ENCODE measurements at places on chromosomes 12 and 14.

- no peak for DNase-seq
These were observed 57.3 kb downstream of the DAD1 start for GRCh38 chr14:22531451-22532344.

- DNase-seq = no peak
These were observed 174.5 kb downstream of the KTN1 start for GRCh38 chr14:55754471-55754870.

- no peak for DNase-seq
These were observed 1.3 kb downstream of the RCOR1 start for GRCh38 chr14:102593825-102594137.

- no peak for DNase-seq
These were observed 20.9 kb upstream of the SCFD1 start for GRCh38 chr14:30600922-30601918.

DNA sequence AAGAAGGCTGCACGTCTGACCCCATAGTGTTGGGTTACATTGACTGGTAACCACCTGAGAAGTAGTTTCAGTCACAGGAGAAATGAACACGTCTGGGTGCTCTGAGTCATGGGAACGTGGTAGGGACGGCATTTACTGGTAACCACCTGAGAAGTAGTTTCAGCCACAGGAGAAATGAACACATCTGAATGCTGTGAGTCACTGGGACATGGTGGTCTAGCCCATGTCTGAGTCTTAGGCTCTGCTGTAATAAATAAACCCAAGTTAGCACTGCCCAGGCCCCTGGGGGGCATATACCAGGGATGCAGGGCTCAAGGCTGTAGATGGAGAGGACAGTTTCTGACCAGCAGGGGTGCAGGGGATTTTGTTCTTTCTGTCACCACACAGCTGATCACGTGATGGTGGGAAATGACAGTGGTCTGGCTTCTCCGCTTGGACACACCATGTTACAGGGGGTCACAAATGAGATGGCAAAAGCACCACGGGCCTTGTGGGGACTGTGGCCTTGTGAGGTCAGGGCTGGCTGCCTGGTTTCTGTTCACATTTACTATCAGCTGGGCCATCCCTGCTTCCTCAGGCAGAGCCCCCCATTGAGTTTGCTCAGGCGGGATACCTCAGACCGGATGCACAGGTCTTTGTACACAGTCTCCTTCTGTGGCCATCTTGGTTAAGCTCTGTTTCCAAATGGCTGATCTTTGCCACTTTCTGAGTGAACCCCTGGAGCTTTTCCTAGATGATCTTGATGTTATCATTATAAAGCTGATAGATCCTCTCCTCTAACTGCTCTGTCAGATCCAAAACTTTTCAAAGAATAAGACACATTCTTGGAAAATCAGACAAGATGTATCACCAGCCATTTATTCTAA is 9.8 kb upstream of the C12orf42 start:
- DNase-seq = peak; percentile 40

GRCh38 chr12:29309320-29309902 is 71.6 kb downstream of the ERGIC2 start:
- no peak for DNase-seq

- no peak for DNase-seq
These were observed 13.6 kb downstream of the EXOC3L4 start for GRCh38 chr14:103107941-103108748.

DNA sequence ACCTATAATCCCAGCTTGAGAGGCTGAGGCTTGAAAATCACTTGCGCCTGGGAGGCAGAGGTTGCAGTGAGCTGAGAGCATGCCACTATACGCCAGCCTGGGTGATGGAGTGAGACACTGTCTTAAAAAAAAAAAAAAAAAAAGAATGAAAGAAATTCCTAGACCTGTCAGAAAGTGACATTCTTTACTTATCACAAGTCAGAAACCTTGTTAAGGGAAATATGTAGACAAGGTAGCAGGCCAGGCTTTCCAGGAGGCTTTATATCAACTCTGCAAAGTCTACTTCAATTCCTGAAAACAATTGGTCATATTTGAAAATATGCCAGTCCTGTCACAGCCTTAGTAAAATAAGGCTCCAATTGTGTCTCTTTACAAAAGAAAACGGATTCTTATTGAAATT is 19.1 kb upstream of the MMP19 start:
- no peak for DNase-seq

GRCh38 chr12:109178532-109178931 is 62.1 kb downstream of the ACACB start:
- no peak for DNase-seq

- DNase-seq = no peak
These were observed 981 bp downstream of the FLVCR2 start for GRCh38 chr14:75579338-75579864.

- DNase-seq = no peak
These were observed 105.8 kb downstream of the PAH start for GRCh38 chr12:102811110-102811737.

- DNase-seq = peak; percentile 41
These were observed 127.1 kb downstream of the FIGNL2 start for GRCh38 chr12:51721282-51721940.

DNA sequence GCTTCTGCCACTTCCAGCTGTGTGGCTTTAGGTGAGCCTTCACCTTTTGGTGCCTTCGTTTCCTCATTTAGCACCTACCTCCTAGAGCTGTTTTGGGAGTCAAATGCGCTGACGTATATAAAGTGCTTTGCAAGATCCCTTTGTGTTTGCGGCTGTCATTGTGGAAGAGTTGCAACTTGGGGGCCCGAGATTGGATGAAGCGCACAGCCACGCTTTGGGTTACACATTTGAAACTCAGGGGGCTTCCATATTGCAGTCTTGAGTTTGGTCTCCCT is 636 bp upstream of the ARL6IP4 start:
- no peak for DNase-seq

DNA sequence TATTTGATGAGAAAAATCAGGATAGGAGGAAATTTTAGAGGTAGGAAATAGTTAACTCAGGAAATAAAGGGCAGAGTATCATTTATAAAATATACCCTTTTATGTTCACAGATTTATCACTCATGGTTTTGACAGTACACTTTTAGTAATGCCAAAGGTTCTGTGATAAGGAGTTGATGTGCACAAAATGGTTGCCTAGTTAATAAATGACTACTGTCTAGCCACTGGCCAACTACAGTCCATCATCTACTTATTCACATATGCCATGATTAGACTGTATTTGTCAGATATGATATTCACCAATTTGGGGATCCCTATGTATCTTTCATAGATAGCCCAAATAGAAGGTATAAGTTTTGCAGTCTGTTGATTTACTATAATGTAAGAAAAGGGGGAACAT is 19.2 kb upstream of the GXYLT1 start:
- DNase-seq = no peak

DNA sequence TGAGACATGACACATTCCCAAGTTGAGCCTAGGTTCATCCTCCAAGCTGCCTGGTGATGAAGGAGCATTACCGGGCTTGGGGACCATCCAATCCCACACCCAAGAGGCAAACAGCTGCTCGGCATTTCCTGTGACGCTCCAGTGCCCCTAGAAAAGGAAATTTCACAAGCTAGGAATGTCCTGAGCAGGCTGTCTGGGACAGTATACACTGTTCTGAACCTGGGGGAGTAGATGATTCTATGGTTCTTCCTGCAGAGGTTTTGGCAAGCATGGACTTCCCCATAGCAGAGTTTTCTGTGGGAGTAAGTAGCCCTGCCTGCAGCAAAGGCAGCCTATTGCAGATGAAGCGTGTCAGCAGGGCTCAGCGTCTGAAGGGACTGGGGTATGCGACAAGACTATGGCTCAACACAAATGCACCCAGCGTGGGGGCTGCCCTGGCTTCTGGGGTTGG is 47.4 kb upstream of the SRSF5 start:
- DNase-seq = no peak

- no peak for DNase-seq
These were observed 22.5 kb downstream of the LRP6 start for GRCh38 chr12:12244341-12244740.

- DNase-seq = no peak
These were observed 1.4 kb downstream of the LRFN5 start for GRCh38 chr14:41607966-41608663.

GRCh38 chr12:95337146-95337545 is 119.5 kb downstream of the VEZT start:
- no peak for DNase-seq

DNA sequence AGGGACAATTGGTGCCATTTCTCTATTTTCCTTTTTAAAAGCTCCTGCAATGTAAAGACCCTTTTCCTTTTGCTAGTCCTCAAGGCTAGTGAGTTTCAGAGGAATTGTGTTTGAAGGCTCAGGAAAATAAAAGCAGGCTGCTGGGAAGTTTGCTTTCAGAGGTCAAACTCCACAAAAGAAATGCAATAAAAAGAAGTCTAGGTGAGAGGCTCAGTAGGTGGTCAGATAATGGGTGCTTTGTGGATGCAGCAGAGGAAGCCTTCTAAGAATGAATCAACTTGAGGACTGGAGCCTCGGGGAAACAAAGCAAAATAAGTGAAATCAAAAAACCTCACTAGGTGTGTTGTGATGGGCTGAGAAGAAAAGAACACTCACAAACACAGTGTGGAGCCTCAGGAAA is 10.3 kb downstream of the CCDC175 start:
- no peak for DNase-seq

DNA sequence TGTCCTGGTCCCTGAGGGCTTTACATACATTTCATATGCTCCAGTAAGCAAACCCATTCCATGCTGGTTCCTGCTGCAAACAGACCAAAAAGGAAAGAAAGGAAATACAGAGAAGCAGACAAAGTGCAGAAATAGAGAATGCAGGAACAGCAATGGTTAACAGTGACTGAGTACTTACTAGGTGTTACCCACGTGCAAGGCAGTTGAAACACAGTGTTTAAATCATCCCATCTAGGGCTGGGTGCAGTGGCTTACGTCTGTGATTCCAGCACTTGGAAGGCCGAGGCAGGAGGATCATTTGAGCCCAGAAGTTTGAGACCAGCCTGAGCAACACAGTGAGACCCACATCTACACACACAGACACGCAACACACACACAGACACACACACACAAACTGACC is 21.2 kb upstream of the NINJ2 start:
- DNase-seq = no peak

DNA sequence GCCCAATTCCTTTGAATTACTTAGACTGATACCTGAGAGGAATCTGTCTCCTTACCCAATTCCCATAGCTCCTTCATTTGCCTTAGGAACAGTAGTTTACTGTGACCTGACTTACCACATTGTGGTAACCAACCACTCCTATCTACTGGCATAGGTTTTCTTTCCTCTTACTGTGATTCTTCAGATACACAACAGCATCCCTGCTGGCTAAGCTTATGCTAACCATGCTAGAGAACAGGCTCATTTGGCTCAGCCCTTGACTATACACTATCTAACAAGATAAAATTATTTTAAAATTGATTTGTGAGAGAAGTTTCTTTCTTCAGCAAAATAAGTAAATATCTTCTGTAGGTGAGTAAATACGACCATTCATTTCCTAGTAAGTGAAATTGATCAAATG is 320.4 kb upstream of the DDHD1 start:
- no peak for DNase-seq

GRCh38 chr14:96676166-96676565 is 121.0 kb upstream of the VRK1 start:
- DNase-seq = no peak

DNA sequence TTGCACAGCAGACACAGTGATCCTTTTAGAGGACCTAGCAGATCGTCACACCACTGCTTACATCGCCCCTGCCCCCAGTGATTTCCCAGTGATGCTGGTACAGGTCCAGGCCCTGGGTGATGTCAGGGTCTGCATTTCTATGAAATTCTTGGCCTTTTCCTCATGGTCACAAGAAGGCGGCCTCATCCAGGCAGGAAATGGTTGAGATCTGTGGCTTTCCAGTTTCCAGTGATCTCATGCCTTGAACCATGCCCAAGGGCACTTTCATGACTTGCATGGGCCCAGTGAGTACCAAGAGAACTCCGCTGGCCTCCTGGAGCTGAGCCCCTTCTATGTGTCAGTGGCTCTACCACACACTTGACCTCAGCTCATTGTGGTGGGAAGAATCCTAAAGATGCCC is 41.9 kb upstream of the BDKRB2 start:
- DNase-seq = no peak

GRCh38 chr12:100450735-100451134 is 22.9 kb upstream of the NR1H4 start:
- no peak for DNase-seq

GRCh38 chr12:82357340-82357739 is 847 bp downstream of the CCDC59 start:
- DNase-seq = no peak

GRCh38 chr14:100429537-100429936 is 106.4 kb downstream of the SLC25A47 start:
- DNase-seq = no peak

DNA sequence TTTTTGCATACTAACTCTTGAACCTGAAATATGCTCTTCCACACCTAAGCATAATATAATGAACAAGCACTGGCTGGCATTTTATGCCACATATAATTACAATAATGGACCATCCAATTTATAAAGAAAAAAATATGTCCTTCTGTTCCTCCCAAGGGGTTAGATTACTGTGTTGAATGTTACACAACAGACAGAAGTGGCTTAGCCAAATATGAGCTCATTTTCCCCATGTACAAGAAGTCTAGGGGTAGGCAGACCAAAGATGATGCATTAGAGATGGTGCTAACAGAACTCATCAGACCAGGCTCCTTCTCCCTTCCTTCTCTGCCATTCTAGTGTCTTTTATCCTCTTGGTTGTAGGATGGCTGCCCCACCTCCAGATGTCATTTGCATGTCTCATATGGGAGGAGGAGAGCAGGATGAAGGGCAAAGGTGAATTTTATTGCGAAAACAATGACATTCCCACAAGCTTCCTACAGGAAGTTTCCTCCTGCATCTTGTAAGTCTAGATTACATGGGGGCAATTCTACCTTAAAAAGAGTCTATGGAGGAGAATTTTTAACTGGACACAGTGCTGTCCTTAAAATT is 43.9 kb upstream of the SLC2A13 start:
- no peak for DNase-seq

DNA sequence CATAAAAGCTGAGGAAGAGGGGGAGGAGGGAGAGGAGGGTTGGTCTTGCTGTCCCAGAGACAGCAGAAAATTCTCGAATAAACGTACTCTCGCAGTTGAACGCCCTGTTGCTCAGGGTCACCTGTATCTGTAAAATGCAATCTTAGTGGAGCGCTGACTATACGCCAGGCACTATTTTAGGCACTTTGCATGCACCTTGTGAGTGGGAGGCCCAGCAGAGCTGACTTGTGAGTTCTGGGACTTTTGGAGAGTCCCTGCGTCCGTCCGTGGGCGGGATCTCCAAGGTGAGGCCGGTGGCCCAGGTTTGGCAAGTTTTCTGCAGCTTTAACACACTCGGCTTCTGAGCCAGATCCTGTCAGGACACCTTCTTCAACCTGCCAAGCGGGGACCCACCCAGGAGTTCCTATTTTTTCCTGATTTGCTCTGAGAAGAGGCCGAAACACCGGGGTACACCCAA is 32.5 kb upstream of the PLEKHG6 start:
- DNase-seq = peak; percentile 45

GRCh38 chr12:124921200-124922031 is 7.0 kb upstream of the UBC start:
- DNase-seq = peak; percentile 72

- DNase-seq = no peak
These were observed 31.6 kb upstream of the PTPRQ start for GRCh38 chr12:80412343-80412953.

GRCh38 chr12:63980211-63980610 is 135.7 kb downstream of the SRGAP1 start:
- no peak for DNase-seq

All from stimulated activated CD4-positive, alpha-beta T cell treated with anti-CD3 and anti-CD28 coated beads, Interleukin-4, amount 100 ng/mL, for 4 hours (primary cell).